ENCODE measurements at places on chromosomes 4 and X.

GRCh38 chr4:145531859-145532258, 50.2 kb downstream of the SMAD1 start:
- no peak for DNase-seq

DNA sequence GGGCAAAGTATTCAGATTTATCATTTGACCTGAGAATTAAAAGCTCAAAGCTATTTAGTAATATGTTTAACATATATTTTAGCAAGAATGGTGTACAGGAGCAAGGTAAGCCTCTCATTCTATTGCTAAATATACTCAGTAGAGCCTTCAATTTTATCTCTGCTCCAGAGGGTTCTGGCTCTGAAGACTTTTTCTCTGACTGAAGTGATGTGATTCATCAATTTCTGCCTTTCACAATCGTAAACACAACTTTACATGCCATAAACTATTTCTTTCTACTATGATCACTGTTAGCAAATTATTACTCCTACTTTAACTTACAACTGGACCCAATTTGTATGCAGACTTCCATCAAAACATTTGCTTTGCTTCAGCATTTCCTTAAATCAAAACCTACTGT, 315.0 kb upstream of the NDST4 start:
- no peak for DNase-seq

DNA sequence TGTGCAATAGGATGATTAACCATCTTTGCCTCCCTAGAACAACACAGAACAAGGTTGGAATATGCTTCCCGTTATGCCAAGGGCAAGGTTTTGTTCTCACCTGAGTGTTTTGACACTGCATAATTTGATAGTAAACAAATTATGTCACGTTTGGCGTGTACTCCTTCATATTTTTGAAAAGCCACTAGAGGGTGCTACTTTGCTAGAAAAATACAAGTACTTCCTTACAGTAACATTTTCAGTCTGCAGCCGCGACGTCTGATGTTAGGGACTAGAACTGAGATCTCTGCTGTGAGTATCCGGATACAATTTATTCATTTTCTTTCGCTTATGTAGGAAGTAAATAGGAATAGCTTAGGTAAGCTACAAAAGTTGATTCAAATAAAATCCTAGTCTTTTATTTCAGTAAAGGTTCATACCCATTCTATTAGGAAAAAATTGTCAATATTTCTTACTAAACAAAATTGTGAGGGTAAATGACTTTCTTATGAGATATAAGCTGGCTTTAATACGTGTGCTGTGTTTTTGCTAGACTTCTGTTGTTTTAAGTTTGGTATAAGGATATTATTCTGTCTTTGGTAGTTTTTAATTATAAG, 181.1 kb upstream of the WDFY3 start:
- DNase-seq: peak; percentile 9

GRCh38 chrX:108397627-108398391, 40.4 kb downstream of the COL4A6 start:
- no peak for DNase-seq

- DNase-seq: no peak
These were observed 51.8 kb downstream of the PHOX2B start for GRCh38 chr4:41696763-41697162.

DNA sequence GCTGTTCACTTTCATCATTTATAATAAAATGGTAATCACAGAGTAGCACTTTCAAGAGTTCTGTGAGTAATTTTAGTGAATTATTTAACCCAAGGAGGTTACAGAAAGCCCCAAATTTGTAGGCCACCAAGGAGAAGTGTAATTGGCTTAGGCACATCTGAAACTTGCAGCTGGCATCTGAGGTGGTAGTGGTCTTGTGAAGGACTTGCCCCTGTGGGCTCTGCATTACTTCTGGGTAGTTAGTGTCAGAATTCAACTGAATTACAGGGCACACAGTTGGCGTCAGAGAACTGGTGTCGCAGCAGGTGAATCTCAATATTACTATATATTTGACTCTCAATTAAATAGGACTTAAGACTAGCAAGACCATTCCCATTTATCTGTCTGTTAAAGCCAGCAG, 36.9 kb downstream of the GPR174 start:
- no peak for DNase-seq

GRCh38 chr4:89257376-89257775, 50.2 kb downstream of the GPRIN3 start:
- DNase-seq: no peak

DNA sequence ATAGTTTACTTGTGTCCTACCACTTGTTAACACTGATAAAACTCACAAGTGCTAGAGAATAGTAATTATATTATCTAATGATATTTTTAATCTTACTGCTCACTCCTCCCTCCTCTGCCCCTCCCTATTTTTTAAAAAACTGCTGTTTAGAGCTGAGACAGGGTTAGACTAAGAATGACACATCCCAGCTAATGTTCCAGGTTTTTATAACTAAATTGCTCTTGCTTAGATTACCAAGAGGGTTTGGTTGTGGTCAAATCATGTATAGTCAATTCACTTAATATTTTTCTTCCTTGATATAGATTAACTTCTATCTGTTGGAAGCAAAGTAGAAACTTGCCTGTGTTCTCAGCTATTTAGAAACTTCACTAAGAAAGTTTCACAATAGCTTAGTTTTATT, 60.2 kb downstream of the ATOH1 start:
- DNase-seq: no peak

DNA sequence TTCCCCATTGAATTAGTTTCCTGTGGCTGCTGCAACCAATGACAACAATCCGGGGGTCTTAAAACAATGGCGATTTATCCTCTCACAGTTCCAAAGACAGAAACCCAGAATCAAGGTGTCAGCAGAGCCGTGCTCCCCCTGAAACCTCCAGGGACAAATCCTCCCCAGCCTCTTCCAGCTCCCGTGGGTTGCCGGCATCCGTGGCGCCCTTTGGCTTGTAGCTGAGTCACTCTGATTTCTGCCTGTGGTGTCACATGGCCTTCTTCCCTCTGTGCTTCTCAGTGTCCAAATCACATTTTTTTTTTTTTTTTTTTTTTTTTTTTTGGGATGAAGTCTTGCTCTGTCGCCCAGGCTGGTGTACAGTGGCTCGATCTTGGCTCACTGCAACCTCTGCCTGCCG, 64.5 kb upstream of the STX18 start:
- DNase-seq: no peak

GRCh38 chrX:2513121-2513664, 12.4 kb upstream of the DHRSX start:
- no peak for DNase-seq

DNA sequence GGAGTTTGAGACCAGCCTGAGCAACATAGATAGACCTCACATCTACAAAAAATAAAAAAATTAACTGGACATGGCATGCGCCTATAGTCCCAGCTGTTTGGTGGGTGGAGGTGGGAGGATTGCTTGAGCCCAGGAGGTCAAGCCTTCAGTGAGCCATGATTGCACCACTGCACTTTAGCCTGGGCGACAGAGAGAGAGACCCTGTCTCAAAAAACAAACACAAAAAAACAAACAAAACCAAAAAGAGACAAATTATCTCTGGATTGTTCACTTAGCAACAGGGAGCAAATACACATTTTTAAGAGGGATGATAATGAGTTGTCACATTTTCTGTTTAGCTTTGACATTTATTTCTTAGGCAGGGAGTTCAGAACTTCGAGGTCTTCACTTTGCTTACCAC, 155.4 kb downstream of the CEP135 start:
- no peak for DNase-seq

- no peak for DNase-seq
These were observed 77.5 kb downstream of the MAGED4 start for GRCh38 chrX:52262195-52262546.

GRCh38 chr4:186203406-186203805, 12.0 kb downstream of the CYP4V2 start:
- DNase-seq: no peak

DNA sequence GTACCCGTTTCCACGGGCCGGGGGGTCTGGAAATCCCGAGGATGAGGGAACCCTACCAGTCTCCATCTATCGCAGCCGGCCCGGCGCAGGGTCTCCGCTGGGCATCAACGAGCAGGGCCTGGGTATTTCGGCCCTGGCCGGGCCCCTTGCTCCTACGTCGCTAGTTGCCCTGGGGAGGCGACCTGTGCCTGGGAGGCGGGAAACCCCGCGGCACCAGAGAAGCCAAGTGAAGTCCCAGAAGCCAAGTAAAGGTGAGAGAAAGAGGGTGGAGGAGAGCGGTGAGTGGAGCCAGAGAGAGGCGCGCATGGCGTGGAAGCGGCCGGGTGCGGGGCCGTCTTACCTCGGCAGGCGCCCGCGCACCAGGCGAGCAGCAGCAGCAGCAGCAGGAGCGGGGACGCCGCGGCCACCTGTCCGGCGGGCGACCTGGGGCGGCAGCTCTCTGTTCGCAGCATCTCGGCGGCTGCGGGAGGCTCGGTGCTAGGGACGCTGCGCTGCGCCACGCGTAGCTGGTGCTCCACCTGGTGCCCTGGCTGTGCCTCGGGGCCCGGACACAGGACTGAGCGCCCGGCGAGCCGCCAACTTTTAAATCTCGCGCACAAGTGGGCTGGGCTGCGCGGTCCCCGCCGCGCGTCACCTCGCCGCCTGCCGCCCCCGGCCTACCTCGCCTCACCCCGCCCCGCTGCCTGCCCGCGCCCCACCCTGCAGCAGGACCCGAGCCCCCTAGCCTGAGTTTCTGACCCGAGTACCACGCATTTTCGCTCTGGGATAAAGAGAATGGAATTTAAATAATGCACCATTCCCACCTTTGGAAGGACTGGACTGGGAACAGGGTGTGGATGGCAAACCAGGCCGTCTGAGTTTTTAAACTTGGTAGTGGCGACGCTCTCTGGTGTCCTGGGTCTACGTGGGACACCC, at the start of gene NMU:
TSS of gene NMU (minus strand) at position 558 of the 915 bp plus-strand sequence. CDS start at position 452, 106 bp downstream.
- DNase-seq: no peak

DNA sequence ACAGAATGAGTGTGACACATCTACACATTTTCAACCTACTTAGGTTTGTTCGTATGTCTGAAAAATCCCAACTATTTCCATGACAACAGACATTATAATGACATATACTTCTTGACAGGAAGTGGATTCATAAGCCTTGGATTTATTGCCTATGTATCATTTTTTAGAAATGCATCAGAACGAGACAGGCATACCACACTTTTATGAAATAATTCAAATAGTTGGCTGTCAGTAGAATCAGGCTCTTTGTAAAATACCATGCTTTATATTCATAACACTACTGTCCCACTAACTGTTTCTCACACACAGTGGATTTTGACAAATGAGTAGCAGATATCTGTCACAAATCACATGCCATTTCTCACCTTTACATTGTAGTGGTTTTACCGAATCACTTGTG, 173.2 kb downstream of the BEND2 start:
- DNase-seq: no peak

DNA sequence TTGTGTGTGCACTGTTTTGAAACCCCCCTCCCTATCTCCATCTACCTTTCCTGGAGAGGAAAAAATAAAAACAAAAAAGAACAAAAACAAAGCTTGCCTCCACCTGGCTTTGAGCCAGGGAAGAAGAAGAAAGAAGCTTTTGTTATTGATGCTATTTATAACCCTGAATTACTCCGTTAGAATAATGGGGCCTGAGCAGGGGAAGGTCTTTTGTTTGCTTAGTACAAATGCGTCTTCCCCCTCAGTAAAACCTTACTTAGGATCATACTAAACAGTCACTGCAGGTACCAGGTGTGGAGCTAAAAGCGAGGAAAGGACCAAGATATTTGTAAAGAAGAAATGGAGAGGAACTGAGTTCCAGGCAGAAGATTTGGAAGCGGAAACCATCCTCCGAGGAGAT, 352.1 kb downstream of the KCNIP4 start:
- DNase-seq: no peak

GRCh38 chr4:118740869-118741268, 55.7 kb downstream of the METTL14 start:
- no peak for DNase-seq

GRCh38 chr4:25888781-25889180, 25.2 kb upstream of the SMIM20 start:
- DNase-seq: no peak

GRCh38 chr4:150278206-150278605, 200.0 kb downstream of the DCLK2 start:
- no peak for DNase-seq

DNA sequence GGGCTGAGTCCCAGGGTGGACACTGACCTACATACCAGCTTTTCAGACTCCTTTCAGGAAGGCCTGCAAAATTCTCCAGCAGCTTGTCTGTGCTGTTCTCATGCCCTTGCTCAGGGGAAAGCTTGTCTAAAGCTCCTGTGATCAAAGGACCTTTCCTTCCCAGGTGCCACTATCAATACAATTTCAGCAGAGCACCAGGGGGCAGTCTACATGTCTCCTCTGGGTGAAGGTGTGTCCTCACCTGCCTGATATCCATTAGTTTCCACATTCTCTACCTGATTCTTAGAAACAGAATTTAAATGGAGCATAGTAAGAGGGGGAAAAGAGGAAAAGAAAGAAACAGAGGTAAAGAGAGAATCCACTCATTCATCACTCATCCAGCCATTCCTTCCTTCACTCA, 114.2 kb downstream of the PPARGC1A start:
- no peak for DNase-seq

DNA sequence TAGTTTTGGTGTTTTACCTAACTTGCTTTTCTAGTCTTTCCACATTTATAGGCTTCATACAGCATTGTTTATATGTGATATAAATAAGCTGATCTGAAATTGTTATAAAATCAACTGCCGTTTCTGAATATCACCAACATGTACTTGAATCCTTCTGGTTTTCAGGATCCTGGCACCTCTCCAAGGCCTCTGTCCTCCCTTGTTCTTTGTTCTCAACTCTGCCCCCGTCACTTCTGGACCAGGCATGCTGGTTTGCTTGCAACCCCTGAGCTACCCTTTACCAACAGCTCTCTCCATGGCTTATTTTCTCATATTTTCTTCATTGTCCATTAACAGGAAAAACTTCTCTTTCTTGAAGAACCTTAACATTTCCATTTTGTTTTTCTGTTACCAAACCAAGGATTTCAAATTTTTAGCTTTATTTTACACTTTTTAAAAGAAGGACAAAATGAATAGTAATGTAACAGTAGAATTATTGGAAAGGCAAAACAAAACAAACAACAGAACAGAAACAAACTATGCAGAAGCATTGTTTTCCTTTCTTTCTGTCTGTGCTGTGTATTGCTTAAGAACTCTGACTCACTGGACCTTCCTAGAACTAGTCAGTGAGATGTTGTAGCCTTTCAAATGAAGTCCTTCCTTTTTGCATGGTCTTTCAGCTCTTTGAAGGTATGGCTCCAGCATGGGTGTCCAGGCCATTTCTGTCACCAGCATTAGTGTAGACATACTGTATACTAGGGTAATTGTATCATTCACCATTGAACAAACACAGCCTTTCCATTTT, 44.8 kb downstream of the BANK1 start:
- DNase-seq: no peak

DNA sequence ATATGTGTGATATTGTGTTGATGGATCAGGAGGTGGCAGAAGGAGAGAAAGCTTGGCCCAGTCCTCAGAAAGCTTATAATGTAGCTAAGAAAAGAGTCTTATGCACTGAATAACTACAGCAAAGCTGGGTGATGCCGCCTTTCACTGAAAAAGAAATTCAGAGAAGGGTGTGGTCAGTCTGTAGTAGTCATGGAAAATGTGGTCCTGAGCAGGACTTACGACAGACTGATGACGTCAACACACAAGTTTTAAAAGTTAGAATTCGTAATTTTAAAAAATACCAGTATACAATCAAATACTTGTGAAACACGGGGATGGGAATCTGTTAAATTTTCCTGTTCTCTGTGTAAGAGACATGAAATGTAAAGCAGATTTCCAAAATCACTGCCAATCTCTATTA, 87.0 kb upstream of the RAPGEF2 start:
- DNase-seq: no peak

All from occipital lobe (tissue), 3 donors.